WTC11 (cell line): ENCODE measurements at places on chromosomes 2 and 18.
A peak's percentile ranks its signal among the peaks of the same experiment; 100 is the strongest.

GRCh38 chr18:12236934-12237832, 17.0 kb upstream of the CIDEA start:
- DNase-seq, result peak; percentile 89

GRCh38 chr2:231992888-231993287, 31.4 kb downstream of the DIS3L2 start:
- no peak for DNase-seq

DNA sequence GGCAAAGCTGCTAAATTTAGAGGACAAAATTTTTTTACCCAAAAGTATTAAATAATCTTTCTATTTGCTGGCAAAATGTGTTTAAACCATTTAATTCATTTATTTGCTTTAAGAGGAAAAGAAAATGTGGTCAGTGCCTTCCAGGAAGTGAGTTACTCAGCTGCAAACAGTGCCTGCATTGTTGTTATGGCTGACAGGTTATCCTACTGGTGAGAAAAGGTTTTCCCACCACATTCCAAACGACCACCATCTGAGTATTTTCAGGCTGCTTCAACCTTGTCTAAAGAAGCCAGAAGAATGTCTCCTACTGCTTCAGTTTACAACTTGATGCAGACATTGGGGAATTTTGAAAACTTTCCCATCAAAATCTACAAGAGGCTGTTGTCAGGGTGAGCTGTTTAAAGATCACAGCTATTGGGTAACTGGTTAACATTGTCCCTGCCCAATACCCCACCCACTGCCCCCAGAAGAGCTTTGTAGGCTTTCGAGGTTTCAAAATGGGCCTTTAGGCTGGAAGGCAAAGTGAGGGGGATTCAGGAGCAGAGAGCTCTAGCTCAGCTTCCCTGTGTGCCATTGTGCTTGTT, 461.3 kb upstream of the FANCL start:
- DNase-seq, result no peak

DNA sequence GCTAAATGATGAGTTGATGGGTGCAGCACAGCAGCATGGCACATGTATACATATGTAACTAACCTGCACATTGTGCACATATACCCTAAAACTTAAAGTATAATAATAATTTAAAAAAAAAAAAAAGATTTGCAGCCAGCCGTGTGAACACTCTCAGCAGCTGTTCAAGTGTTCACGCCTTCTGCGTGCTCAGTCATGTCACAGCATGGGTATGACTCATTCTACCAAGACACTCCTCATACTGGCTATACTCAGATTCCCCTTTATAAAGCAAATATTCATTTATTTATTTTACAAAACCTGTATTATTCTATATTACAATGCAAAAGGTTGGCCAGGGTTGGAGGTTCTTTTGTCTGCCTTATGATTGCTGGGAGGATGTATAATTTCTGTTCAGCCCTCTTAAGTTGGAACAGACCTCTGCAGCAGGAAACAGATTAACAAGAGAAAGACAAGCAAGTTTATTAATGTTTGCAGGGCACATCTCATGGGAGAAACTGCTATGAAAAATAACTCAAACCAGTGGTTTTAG, 1230.6 kb upstream of the CHAC2 start:
- no peak for DNase-seq

DNA sequence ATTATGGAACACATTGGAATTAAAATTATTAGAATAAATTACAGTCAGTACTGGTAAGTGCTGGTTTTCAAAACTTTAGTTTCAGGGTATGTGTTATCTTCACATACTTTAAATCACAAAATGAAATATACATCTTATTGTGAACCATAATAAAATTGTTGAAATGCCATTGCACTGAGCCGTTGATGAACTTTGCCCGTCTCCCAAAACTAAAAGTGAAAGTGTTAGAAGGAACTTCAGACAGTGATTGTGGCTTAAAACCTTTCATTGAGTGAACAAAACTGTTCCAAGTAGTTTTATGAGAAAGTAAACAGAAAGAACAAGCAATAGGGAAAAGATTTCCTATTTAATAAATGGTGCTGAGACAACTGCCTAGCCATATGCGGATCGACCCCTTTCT, 811.6 kb downstream of the PLCL1 start:
- no peak for DNase-seq
